Right renal pelvis (tissue), 4 donors: ENCODE measurements at places on chromosomes 4 and X. TPM values are rescaled to one million over a fixed set of nuclear protein-coding genes. Genes with fewer than 3 reads are reported as not detected.

GRCh38 chrX:150486011-150486410, 82.4 kb upstream of the MTM1 start:
- DNase-seq = no peak

- DNase-seq = no peak
Observed at GRCh38 chr4:16083241-16084191, at the start of gene PROM1. Gene PROM1 (minus strand): TSS chr4:16084023. CDS start chr4:16075906, 8,117 bp downstream.

DNA sequence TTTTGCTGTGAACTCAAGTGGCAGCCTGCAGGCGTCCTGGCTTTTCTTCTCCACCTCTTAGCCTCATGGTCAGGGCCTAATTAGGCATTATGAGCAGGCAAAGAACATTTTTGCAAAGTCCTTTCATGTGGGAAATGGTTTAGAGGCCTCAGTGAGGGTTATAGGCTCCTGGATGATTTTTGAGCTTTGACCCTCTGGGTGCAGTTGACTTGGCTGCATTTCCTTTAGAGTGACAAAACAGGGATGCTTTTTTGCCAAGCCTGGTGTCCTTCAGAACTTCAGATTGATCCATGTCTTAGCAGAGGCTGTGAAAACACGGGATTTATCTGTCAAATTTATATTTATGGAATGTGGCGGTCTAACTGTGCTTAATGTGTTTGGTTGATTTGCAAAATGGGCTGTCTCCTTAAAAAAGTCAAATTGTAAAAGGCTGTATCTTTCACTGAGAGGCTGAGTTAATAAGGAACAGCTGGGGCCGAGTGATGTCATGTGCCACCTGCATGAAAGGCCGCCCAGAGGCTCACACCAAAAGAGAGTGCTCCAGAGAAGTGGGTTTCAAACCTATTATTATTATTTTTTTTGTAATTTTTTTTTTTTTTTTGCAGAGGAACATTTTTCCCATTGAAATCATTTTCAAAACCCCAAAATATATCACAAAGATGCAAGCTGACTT, 192.2 kb upstream of the ARX start:
- DNase-seq = no peak

DNA sequence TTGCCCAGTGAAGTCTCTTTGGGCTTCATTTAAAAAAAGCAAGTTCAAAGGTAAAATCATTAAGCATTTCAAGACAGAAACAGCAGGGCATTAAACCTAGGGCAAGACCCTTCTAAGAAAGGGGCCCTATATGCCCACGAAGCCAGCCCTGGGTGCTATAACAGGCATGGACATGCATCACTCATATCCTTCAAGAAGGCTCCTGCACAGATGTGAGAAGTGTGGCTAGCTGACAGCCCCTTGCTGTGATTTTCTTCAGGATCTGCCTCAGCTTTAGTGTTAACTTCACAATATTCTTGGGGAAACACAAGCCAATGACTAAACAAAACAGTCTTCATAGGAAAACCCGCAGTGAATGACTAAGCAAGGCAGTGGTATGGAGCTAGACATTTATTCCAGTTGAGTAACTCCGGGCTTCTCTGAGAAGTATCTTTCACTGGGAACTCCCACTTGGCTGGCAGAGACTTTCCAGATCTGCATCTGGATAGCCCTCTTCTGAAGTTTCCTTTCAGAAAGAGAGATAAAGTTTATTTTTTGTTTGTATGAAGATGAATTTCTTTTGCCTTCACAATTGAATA, 11.9 kb upstream of the MAOA start:
- DNase-seq = no peak

DNA sequence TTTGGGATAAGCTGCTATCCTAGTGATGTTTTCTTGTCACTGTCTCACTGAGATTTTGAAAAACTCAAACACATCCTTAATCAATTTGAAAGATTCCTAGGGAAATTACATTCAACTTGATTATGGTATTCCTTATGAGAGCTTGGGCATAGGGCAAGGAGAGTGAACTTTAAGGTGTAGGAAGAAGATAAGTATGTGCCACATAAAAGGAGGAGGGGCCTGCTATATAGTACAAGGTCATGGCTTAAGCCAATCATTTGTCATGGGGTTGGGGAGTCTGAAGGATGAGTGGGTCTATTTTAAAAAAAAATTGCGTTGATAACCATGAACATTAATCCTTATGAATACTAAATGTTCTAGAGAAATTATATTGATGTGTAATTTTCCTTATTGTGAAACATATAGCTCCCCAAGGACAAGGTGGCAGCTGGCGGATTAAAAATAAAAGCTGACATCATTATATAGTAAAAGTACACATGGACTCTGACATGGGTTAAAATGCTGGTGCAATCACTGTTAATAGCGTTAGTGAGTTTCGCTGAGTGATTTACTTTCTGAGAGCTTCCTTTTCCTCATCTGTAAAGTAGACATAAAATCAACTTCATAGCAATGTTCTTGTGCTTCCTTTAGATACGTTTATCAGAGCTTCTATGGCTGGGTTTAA, 17.4 kb downstream of the GALNT7 start:
- DNase-seq = no peak

GRCh38 chrX:11750046-11750445, 8.0 kb upstream of the MSL3 start:
- no peak for DNase-seq

TMPRSS11A gene
- polyA plus RNA-seq = not detected

KLHL13 gene
- 77.8 TPM for polyA plus RNA-seq

GRCh38 chr4:86414686-86415085, 54.8 kb upstream of the MAPK10 start:
- no peak for DNase-seq

MAML3 gene
- 18.2 TPM for polyA plus RNA-seq

GAB1 gene
- polyA plus RNA-seq = 44.8 TPM

CA5B gene
- 8.1 TPM for polyA plus RNA-seq

- no peak for DNase-seq
Observed at GRCh38 chr4:137819964-137820383, 287.7 kb upstream of the PCDH18 start.

- no peak for DNase-seq
Observed at GRCh38 chr4:72006586-72006985, 25.2 kb upstream of the NPFFR2 start.

DNA sequence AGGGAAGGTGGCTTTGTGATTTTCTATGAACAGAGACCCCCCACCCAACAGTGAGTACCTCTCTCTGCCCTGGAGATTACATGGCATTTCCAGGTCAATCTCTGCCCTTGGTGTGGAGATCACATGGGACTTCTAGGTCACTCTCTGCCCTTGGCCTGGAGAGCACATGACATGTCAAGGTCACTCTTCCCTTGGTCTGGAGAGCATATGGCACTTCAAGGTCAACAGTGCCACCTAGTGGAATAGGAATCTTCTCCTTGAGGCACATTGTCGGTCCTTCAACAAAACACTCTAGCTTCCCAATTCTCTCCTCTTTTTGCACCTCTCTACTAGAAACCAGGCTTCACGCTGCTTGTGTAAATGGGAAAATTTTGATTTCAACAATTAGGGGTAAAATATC, 66.2 kb upstream of the TACR3 start:
- no peak for DNase-seq

DNA sequence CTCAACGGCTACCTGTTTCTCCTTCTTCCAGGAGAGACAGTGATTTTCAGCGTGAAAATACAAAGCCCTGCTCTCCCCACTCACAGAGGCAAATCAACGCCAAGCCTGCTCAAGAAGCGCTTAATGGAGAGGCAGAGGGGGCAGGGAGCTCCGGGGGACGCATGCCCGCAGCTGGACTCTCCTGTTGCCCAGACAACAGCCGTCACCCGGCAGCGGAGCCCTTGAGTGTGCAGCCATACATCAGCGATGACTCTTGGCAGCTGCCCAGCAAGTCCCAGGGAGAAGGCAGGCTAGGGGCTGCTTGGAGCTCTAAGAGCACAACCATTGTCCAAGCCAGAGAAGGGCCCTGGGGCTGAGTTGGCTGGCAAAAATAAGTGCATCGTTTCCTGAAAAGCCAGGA, 71.0 kb upstream of the AFAP1 start:
- DNase-seq = peak; percentile 83

TMSB15A gene
- polyA plus RNA-seq = 73.8 TPM

PF4V1 gene
- 0.42 TPM for polyA plus RNA-seq

AKAP4 gene
- polyA plus RNA-seq = 0.14 TPM

SHROOM2 gene
- polyA plus RNA-seq = 20.7 TPM

GRCh38 chr4:66930206-66930605, 615.1 kb downstream of the CENPC start:
- DNase-seq = no peak

DNA sequence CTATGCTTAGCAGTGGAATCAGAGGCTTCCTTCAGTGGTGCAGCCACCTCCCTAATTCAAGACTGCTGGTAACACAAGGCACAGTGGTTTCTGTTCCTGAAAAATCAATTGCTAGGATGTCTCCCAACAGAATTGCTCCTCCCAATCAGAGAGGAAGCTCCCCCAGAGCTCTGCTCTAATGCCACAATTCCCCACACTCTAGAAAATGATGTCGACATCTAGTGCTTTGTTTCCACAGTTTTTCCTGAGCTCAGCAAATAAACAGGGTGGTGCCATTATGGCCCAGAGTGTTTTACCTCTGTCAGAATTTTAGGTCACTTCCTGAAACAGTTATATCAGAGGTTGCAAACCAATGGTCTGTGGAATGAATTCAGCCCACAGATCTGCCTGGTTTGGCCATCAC, 24.7 kb downstream of the TAB3 start:
- DNase-seq = no peak

- DNase-seq = no peak
Observed at GRCh38 chrX:118510111-118510510, 14.5 kb downstream of the DOCK11 start.

GRCh38 chr4:8741513-8742226, 130.0 kb downstream of the HMX1 start:
- DNase-seq = no peak

- DNase-seq = no peak
Observed at GRCh38 chrX:118345045-118345463, 852 bp upstream of the WDR44 start.

DNA sequence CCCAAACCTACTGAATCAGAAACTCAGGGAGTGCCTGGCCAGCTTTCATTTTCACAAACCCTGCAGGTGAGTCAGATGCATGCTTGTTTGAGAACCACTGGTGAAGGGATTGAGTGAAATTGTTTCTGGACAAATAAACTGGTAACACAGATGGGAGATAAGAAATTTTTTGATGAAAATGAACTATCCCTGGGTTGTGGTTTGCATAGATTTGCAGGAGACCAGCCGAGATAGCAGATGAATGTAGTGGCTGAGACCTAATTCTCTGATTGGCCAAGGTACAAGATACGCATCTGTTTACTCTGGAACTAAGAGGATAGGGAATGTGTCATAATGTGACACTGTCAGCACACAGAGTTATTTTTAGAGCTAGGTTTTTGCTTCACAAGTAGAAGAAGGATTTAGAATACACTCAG, 117.8 kb upstream of the NOCT start:
- DNase-seq = no peak

DNA sequence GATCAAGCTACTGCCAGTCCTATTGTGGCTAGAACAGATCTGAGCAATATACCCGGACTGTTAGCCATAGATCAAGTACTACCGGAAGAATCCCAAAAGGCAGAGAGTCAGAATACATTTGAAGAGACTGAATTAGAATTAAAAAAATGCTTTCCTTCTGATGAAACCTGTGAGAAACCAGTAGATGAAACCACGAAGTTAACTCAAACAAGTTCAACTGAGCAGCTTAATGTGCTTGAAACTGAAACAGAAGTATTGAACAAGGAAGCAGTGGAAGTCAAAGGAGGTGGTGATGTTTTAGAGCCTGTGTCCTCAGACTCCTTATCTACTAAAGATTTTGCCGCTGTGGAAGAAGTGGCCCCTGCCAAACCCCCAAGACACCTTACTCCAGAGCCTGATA, 46.8 kb downstream of the WDR44 start:
- DNase-seq = no peak

DNA sequence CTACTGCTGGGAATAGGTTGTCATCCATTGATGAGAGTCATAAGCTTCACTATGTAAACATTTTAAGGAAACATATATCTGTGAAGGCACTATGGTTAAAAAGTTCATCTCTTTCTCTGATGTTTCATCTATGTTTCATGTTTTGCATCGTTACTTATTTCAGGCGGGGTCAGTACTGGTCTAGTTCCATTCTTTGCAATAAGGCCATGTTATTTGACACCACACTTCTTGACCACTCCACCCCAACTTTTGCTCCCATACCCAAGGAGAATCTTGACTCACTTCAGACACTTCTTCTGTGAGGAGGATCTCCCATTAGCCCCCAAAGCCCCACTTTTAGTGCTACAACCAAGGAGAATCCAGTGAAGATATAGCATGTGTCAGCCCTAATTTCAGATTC, 119.4 kb downstream of the GRIA3 start:
- no peak for DNase-seq

DNA sequence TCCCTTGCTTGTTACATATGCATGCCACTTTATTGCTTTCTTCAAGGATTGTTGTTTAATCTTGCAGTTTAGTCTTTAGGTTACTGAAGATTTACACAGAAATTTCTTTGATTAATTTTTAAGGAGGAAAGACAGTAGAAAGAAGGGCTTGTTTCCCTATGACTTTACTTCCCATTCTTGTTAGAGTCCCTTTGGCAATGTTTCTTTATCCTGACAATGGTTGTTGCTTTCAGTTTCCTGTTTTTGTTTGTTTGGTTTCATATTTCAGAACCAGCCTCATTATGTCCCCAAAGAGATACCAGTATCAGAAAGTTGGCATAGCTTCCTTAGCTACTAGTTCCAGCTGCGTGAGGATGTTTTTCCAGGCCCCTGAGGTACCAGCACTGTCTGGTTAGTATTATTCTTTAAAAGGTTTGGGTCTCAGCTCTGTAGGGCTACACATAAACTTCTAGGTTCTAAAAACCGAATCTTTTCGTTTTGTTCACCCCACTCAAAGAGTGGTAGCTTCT, 61.3 kb upstream of the UNC5C start:
- no peak for DNase-seq

- DNase-seq = no peak
Observed at GRCh38 chrX:78493180-78493579, 165.8 kb upstream of the CYSLTR1 start.

ZBTB33 gene
- polyA plus RNA-seq = 30.8 TPM

NHSL2 gene
- polyA plus RNA-seq = 8.0 TPM

INTU gene
- polyA plus RNA-seq = 21.7 TPM

ZNF81 gene
- polyA plus RNA-seq = 6.7 TPM

- DNase-seq = no peak
Observed at GRCh38 chr4:45578874-45579273, 545.0 kb downstream of the GABRG1 start.

L1CAM gene
- polyA plus RNA-seq = 46.4 TPM

GRCh38 chr4:120855307-120856001, 67.1 kb downstream of the PRDM5 start:
- no peak for DNase-seq

TRIM61 gene
- 4.2 TPM for polyA plus RNA-seq

GRCh38 chrX:48919360-48919841, 577 bp upstream of the PIM2 start:
- no peak for DNase-seq

DNA sequence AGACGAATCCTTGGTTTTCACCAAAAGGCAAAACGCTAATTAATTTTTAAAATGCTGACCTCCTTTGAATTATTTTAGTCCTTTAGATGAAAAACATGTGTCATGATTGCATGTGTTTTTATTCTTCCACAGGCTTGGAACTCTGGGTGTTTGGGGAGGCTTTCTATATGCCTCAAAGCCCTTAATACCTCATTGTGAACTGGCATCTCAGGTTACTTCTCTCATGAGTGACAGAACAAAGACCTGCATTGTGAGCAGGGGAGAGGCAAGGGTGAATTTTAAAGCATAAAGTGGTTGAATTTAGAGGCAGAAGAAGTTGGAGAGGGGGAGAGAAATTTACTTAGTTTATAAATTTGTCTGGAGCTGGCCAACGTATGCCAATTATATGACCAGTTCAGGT, 119.5 kb downstream of the ARSF start:
- no peak for DNase-seq

NXF3 gene
- 0.07 TPM for polyA plus RNA-seq
